ENCODE measurements at places on chromosomes 3 and 15. TPM values are rescaled to one million over a fixed set of nuclear protein-coding genes. Genes with fewer than 3 reads are reported as not detected.

GRCh38 chr3:188194332-188194731, 40.4 kb downstream of the LPP start:
- DNase-seq = peak; percentile 74

GRCh38 chr3:172546105-172546504, 22.9 kb upstream of the TNFSF10 start:
- DNase-seq = peak; percentile 94

DNA sequence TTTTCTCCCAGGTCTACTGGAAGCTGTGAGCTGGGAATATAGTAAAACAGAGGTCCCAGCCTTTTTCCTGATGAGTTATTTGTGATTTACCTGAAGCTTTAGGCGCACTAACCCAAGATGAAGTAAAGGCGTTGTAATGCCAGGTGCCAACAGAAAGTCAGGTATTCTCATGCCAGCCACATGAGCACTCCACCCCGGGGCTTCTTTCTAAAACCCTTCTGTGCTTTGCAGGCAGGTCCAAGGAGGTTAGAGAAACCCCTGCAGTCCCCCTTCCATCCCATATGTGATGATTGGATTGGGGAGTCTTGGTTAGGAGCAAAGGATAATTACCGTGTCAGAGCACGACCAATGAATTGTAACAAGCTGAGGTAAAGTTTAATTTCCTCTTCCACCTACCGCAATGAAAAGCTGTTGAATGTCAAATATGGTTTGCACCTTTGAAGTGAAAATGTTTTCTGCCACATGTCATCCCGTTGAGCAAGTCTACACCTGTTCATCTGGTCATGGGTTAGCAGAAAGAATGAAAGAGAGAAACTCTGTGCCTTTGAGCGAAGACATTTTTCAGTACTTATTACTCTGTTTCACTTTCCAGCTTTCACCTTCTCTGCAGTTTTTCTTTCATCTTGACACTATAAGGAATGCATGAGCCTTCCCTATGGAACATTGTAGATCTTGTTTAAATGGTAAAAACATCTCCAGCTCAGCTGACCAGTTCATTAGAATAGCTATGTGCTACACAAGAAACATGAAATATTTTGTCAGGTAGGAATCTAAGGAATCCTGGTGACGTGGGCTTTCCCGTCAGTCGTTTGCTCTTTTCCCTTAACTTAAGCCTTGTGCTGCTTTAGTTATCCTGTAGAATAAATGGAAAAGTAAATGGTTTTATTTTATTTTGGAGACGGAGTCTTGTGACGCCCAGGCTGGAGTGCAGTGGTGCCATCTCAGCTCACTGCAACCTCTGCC, 204.6 kb upstream of the IL12A start:
- DNase-seq = peak; percentile 90

DNA sequence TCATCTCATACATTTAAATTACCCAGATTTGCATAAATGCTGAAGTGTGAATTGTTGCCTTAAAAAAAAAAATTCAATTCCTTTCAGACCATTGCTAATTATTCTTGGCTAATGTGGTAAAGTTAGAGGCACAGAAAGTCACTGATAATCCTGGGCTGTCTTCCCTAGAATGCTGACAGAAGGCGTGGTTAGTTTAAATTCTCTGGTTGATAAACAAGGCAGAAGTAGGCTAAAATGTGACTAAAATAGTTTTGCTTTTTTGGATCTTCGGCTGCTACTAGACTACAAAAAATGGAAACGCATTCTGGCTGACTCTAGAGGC, 193.7 kb downstream of the OTOL1 start:
- no peak for DNase-seq

DNA sequence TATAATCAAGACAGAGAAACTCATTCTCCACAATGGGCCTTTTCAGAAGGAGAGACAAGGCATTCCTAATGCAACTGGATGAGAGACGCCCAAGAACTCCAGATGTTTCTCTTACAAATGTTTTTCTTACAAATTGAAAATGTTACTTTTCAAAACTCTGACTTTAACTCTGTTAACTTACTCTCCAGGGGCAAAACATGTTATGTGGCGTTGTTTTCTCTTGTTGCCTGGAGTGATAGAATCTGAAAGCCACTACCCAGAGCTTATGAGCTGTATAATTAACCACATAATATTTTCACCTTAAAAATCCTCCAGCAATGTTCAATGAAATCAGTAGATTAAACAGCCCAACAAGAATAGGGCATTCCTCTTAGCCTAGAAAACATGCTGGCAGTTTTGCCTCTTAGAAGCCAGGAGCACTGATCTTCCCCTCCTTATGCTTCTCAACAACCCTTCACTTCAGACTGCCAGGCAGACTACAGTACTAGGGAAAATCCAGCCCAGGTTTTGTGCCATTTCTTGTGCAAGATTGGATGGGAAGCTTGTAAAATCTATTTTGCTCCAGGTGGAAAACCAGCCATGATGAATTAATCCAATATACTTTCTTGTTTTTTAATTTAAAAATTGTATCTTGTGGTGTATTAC, 186.7 kb upstream of the GADL1 start:
- DNase-seq = no peak

DNA sequence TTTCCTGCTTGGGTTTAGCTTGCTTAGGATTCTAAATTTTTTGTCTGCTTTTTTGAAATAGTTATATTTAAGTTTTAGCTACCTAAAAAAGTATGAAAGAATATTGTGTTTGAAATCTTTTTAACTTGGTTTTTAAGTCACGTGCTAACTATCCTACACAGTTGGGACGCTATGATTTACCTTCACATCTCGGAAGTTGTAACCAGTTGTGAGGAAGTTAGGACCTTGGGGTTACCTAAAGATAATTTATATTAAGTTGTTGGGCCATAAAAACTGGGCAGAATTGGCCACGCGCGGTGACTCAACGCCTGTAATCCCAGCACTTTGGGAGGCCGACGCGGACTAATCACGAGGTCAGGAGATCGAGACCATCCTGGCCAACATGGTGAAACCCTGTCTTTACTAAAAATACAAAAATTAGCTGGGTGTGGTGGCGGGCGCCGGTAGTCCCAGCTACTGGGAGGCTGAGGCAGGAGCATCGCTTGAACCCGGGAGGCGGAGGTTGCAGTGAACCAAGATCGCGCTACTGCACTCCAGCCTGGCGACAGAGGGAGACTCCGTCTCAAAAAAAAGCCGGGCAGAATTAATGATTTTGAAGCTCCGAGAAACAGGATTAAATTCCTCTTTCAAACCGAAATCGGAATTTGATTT, 1.0 kb downstream of the ZFAND6 start:
- peak; percentile 41 for DNase-seq

DNA sequence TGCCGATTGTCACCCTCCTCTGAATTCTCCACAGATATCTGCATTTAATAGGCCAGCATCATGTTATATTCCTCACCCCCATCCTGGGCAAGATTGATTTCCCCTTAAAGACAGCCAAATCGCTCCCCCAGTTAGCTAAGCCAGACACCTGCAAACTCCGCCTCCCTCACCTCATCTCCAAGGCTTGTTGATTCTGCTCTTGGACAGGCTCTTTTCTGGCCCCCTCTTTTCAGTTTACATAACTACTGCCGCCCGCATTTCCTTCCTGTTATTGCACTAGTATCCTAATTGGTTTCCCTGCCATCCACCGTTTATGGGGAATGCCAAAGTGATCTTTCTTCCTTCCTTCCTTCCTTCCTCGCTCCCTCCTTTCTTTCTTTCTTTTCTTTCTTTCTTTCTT, 214.7 kb upstream of the MRPL3 start:
- no peak for DNase-seq

DNA sequence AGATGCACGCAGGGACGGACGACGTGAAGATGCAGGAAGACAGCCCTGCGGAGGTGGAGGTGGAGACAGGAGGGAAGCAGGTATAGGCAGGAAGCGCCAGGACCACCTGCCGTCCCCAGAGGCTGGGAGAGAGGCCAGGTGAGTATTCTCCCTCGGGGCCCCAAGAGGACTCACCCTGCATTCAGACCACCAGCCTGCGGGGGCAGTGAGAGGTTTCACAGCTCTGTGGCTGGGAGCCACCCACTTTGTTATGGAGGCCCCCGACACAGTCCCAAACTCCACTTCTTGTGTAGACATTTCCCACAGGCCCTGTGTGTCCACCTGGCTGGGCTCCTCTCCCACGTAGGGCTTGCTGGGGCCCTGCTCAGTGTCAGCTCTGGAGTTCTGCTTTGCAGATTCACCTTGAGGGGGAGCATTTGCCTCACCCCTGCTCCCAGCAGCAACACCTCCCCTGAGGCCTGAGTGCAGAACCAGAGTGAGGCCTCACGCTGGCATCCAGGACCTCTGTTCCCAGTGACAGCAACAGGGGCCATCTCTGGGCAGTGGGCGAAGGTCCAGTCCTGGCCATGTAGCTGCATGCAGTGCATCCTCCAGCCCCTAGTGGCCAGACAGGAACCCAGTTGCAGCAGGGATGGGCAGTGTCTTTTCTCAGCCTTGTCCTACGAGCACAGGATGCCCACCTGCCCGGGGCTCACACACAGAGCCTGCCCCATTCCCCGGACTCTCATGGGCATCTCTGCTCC, 119.4 kb upstream of the IQSEC1 start:
- DNase-seq = no peak

DNA sequence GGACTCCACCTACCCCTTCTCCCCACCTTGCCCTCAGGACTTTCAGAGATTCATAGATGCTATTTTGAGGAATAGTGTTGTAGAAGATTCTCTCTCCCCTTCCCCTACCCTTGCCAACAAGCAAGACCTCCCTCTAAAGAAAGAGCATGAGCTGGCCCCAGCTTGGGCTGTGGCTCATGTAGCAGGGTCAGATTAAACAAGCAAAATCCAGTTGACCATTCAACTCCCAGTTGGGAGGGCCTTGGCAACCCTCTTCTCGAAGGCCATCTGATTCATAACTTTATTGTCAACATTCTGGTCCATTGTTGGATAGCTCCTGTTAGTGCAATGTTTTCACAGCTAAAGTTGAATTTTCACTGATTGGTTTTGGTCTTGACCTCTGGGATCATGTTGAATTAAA, 41.1 kb downstream of the TNFAIP8L3 start:
- no peak for DNase-seq

DNA sequence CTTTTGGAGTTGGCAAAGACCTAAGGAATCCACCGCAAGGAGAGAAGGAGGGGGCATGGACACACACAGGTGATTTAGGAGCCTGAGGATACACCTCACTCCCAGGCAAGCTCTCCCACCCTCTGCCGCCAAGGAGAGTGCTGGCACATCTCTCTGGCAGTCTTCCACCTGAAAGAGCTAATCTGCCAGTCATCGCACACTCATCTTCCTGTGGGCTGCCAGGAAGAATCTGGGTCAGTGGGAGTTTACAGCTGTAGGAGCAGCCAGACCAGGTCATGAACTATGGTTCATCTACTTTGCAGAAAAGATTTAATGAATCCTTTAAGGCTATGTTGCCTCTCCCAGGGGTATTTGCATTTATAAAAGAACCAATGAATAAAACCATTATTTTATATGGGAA, 170.6 kb upstream of the TSC22D2 start:
- peak; percentile 94 for DNase-seq

DNA sequence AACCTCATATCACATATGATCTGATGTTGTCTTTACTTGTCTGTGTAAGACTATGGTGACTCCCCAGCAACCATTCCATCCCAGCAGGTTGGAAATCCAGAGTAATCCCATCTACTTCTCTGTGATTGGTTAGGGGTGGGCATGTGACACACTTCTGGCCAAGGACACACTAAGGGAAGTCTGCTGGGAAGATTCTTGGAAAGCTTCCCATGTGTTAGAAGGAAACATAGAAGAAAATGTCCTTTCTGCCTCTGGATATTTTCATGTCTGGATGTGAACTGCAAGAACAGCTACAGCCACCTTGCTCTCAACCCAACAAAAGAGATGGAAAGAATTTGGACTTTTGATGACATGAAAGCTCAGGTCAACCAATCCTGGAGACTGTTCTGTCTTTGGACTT, 2.6 kb upstream of the UBE2Q2 start:
- no peak for DNase-seq

GRCh38 chr15:70556779-70557178, 206.6 kb downstream of the UACA start:
- no peak for DNase-seq

GRCh38 chr3:177817751-177818150, 620.5 kb upstream of the TBL1XR1 start:
- no peak for DNase-seq

DNA sequence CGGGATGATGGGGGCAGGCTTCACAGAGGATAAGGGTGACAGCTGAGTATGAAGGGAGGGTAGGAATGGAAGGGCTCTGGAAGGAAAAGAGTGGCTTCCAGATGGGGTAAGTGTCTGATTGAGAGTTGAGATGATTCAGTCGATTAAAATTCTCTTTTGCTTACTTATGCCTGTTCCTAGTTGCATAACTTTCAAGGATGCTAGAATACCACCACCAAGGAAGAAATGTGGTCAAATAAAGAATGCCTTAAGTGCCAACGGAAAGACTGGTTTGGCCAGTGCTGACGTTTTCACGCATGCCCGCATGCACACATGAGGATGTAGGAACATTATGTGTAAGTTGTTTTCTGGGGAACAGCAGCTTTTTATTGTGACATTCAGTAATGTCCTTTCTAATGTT, 263.4 kb upstream of the WNT5A start:
- DNase-seq = peak; percentile 91

DNA sequence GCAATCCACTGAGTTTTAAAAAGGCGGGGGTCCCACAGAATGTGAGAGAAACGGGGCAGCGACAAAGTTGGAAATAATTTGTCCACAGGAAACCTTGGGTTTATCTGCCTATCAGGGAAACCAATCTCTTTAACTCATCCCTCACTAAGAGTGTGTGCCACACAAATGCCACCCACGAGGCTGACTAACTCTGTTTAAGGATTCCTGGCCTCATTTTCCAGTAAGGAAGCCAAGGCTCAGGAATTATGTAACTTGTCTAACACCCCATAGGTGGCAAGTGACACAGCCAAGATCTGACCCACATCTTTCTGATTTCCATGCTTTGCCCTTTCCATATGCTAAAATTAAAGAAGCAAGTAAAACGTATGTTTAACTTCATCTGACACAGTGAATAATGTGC, 263.2 kb downstream of the CNTN3 start:
- DNase-seq = no peak

GRCh38 chr15:69685512-69686452, 233.2 kb downstream of the RPLP1 start:
- peak; percentile 3 for DNase-seq

DNA sequence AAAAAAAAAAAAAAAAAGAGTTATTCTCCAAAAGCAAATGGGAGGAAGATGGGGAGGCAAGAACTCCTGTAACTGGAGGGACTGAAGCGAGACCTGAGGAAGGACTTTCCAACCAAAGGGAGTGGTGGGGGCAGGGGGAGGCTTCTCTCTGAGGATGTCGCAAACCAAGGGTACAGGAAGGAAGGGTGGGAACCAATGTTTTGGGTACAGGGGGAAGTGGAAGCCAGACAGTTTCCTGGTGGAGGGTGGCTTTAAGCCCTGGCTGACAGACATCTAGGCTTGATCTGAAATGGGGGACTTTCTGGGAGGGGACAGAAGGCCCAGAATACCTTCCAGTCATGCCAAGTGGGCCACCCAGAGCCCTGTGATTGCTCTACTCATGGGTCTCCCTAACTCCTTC, 27.0 kb downstream of the VIPR1 start:
- DNase-seq = no peak

GRCh38 chr15:36029606-36030210, 483.7 kb upstream of the DPH6 start:
- DNase-seq = no peak

The C2CD4A gene
- total RNA-seq = not detected

The DCLK3 gene
- not detected for total RNA-seq

The MUSTN1 gene
- not detected for total RNA-seq

The ZNF774 gene
- 5.7 TPM for total RNA-seq

The XYLB gene
- total RNA-seq = 4.5 TPM

The DENND6A gene
- total RNA-seq = 29.2 TPM

The PPP1R14D gene
- not detected for total RNA-seq

The GPR62 gene
- total RNA-seq = not detected

The RAD54L2 gene
- total RNA-seq = 33.2 TPM

The LRTM1 gene
- not detected for total RNA-seq

The SQOR gene
- 67.1 TPM for total RNA-seq

The PLSCR5 gene
- total RNA-seq = not detected

Measured in mammary epithelial cell (primary cell).